ENCODE measurements at places on chromosomes 12 and 14.
A peak's percentile ranks its signal among the peaks of the same experiment; 100 is the strongest.

- DNase-seq: no peak
These were observed 1.9 kb downstream of the LRCOL1 start for GRCh38 chr12:132608231-132609171.

DNA sequence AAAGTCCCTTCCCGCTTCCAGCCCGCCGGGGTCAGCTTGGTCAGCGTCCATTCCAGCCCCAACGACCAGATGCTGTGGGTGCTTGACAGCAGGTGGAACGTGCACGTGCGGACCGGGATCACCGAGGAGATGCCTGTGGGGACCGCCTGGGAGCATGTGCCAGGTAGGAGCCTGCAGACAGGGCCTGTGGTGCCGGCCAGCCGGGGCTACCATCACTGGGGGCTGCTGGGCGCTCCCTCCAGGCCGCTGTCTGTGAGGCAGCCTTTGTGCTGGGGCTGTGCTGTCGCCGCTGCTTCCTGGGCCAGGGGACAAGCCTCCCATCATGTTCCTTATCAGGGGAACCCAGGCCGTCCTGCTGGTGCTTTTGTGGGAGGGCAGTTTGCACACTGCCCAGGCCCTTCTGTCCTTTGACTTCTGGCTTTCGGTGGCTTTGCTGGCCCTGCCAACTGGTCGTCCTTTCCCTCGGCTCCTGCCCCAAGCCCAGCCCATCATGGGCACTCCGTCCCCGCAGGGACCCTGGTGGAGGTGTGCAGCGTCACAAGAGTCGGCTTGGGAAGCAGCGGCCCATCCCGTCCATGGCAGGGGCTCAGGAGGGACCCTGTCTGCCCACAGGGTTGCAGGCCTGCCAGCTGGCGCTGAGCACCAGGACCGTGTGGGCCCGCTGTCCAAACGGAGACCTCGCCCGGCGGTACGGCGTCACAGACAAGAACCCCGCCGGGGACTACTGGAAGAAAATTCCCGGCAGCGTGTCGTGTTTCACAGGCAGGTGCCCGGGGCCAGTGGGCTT lies 12.4 kb downstream of the ANKRD9 start:
- DNase-seq: no peak

GRCh38 chr14:57080691-57081090 lies 188.0 kb downstream of the EXOC5 start:
- DNase-seq: no peak

- no peak for DNase-seq
These were observed 64.2 kb upstream of the DICER1 start for GRCh38 chr14:95221531-95221930.

DNA sequence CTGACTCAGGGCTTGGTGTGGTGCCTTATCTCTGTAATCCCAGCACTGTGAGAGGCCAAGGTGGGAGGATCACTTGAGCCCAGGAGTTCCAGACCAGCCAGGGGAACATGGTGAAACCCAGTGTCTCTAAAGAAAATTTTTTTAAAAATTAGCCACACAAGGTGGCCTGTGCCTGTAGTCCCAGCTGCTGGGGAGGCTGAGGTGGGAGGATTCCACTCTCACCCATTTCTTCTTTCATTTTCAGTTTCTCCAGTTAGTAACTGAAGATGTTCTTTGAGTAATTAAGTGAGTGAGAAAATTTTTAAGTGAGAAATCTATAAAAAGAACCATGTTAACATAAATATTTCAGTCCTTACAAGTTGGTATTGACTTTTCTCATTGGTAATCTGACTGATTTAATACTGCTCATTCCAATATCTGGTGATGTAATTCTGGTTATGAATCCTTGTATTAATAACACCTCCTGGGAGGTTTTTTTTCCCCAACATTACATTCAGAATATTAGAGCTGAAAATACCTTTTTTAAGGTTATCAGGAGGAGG lies 6.1 kb downstream of the METTL3 start:
- DNase-seq: no peak

DNA sequence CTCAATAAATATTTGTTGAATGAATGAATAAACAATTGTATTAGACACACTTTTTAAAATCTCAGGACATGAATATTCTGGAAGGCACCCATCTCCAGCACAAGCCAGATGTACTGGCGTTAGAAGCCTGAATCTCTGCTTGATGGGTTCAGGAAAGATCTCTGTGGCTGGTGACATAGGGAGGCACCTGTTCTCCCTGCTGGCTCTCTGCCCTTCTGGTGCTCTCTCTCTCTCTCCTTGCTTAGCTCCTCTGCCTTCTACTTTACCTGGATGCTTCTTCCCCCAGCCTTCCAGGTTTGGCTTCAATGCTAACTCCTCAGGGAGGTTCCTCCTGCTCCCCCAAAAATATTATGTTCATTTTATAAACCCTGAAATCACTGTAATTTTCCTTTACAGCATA lies 1.5 kb downstream of the CYP46A1 start:
- DNase-seq: no peak

- no peak for DNase-seq
These were observed 7.0 kb downstream of the AMN start for GRCh38 chr14:102929241-102930137.

DNA sequence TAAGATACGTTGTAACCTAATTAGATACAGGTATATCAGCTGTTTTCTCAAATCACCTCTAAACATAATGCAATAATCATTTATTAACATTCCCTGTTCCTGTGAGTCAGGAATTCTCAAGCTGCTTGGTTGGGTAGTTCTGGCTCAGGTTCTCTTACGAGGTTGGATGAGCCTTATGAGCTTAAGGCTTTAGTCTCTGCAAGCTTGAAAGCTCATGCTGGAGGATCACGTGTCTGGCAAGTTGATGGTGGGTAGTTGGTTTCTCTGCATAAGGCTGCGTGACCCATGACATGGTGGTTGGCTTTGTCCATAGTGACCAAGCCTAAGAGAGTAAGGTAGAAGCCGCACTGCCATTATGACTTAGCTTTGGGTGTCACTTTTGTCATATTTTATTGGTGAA lies 62.0 kb downstream of the PLEKHA5 start:
- DNase-seq: peak; percentile 87

GRCh38 chr12:94972795-94973194 lies 30.7 kb downstream of the NDUFA12 start:
- no peak for DNase-seq

GRCh38 chr12:61758661-61759060 lies 501.5 kb upstream of the USP15 start:
- no peak for DNase-seq

DNA sequence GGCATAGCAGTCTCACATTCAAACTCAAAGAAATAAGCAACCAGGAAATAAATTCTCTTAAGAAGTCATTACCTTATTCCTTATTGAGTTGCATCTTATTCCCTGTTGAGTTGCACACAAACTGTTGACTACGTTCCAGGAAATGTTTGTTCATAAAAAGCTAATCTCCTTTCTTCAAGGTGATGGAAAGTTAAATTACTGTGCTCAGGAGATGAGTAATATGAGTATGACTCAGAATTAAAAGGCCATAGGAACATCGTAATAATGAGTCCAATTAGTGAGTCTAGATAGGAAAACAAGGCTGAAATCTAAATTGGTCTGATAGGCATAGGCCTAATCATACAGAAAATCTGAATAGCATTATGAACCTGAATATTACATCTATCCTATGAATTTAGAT lies 203.1 kb downstream of the SLC2A13 start:
- no peak for DNase-seq

GRCh38 chr14:64387232-64387781 lies 846 bp upstream of the MTHFD1 start:
- no peak for DNase-seq
